Effector CD4-positive, alpha-beta T cell (primary cell): ENCODE measurements at places on chromosomes 5 and 9.

DNA sequence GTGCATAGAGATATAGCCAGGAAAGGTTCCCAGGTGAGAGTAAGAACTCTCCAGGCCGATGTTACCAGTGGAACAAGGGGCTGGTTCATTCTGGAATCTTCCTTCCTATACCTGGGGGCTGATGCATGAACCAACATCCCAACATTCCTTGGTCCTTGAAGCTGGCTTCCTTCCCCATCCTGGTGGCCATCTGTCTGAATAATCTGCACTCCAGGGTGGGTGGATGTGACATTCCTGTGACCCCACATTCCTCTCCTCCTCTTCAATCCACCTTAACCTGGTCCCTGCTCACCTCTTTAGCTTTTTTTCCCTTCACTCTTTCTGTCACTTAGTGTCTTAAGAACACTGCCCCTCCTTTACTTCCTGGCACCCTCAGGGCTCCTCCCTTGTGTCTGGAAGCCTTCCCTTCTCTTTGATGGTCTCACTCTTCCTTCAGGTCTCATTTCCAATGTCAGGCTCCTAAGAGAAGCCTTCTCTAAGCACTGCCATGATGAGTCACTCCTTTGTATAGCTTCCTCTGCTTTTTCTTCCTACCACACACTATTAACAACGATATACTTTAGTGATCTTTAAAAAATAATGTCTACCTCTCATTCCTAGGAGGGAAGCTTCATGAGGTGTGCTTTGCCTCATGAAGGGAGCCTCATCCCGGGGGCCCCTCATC, 80.3 kb downstream of the BOD1 start:
- no peak for DNase-seq

DNA sequence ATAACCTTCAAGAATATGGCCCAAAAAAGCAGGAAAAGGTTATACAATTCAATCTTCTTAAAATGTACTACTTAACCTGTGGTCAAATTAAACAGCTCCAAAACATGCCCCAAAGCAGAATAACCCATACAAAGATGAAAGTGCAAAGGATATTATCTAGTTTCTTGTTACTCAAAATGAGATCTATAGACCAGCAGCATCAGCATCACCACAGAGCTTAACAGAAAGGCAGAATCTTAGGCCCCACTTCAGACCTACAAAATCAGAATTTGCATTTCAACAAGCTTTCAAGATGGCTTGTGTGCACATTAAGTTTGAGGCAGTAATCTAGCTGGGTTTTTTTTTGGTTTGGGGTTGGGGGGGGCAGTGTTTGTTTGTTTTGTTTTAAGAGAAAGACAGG, 54.0 kb downstream of the SCAI start:
- DNase-seq = no peak

DNA sequence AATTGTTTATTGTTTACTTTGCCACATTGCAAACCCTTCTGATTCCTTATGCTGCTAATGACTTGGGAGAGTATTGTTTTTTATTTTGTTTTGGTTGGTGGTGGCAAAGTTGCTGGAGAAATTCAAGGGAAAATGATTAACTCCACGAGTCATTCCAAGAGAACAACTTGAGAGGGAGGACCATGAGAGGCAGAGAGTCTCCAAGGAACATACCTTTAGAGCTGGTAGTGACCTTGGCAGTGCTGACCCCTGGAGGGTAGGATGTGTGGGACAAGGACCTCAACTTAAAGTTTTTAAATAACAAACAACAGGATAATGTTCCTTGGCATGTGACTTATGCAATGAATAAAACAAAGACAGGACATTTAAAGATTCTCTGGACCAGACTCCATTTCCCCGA, 139.7 kb downstream of the LRRC70 start:
- no peak for DNase-seq

- DNase-seq = no peak
These were observed 10.0 kb upstream of the SLC34A1 start for GRCh38 chr5:177374211-177374610.

- no peak for DNase-seq
These were observed 14.8 kb downstream of the STXBP1 start for GRCh38 chr9:127626752-127627493.
